ENCODE measurements at places on chromosomes 2 and 18. TPM values are rescaled to one million over a fixed set of nuclear protein-coding genes. Genes with fewer than 3 reads are reported as not detected.

Gene TMEM150A
- 16.0 TPM for total RNA-seq

Gene C1QL2
- total RNA-seq: not detected

Gene GRP
- total RNA-seq: not detected

Gene MC5R
- not detected for total RNA-seq

Gene FABP1
- 2,816 TPM for total RNA-seq

Gene SERPINB11
- total RNA-seq: not detected

Measured in transverse colon (tissue), 4 donors.